T-helper 17 cell (primary cell): ENCODE measurements at places on chromosomes 2 and 18. TPM values are rescaled to one million over a fixed set of nuclear protein-coding genes. Genes with fewer than 3 reads are reported as not detected.

Gene NDUFB3
- 23.7 TPM for total RNA-seq

Gene REG3A
- total RNA-seq = not detected

Gene ACADL
- total RNA-seq = not detected

Gene CYP27A1
- 0.39 TPM for total RNA-seq

Gene PPIG
- 64.3 TPM for total RNA-seq

Gene UNC80
- not detected for total RNA-seq

GRCh38 chr2:72347081-72347480 is 199.4 kb upstream of the CYP26B1 start:
- no peak overlapping the region for H3K27ac ChIP-seq
- H3K4me3 ChIP-seq = no peak overlapping the region
- no peaks in the 10 kb centered on the region for H3K27me3 ChIP-seq

GRCh38 chr2:9113262-9113661 is 93.3 kb upstream of the ASAP2 start:
- H3K27ac ChIP-seq = no peak overlapping the region
- no peak overlapping the region for H3K4me3 ChIP-seq
- DNase-seq = no peak

DNA sequence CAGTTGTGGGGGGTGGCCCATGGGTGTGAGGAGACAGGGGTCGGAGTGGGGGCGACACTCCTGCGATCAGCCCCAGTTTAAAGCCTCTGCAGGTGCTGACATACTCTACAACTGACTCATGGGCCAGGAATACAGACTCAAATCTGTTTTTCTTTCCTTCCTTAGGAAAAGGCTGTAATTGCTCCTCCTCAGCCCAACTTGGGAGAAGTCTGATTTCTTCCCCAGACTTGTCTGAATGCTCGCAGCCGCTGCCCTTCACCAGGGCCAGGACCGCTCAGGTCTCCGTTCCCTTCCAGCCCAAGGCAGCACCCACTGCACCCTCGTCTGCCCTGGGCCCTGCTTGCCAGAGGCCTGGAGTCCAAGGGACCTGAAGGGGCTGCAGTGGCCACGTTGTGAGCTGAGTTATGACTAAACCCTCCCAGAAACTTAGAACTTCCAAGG is 41.3 kb downstream of the RHOB start:
- H3K27me3 ChIP-seq = peaks cover 16% of the 10 kb centered on the region
- DNase-seq = no peak
- no peaks in the 10 kb centered on the region for H3K36me3 ChIP-seq
- no peak overlapping the region for H3K27ac ChIP-seq
- H3K4me1 ChIP-seq = no peaks in the 10 kb centered on the region

- H3K27ac ChIP-seq = no peak overlapping the region
- H3K4me1 ChIP-seq = peaks cover 12% of the 10 kb centered on the region
- H3K36me3 ChIP-seq = no peaks in the 10 kb centered on the region
- DNase-seq = no peak
These were observed 171.1 kb upstream of the RBMS1 start for GRCh38 chr2:160664603-160665140.

- peaks cover 7% of the 10 kb centered on the region for H3K36me3 ChIP-seq
- H3K4me3 ChIP-seq = peak overlapping the region; percentile 98
- peak overlapping the region; percentile 98 for H3K27ac ChIP-seq
- DNase-seq = no peak
These were observed 2.4 kb downstream of the GLS start for GRCh38 chr2:190882856-190883582.

DNA sequence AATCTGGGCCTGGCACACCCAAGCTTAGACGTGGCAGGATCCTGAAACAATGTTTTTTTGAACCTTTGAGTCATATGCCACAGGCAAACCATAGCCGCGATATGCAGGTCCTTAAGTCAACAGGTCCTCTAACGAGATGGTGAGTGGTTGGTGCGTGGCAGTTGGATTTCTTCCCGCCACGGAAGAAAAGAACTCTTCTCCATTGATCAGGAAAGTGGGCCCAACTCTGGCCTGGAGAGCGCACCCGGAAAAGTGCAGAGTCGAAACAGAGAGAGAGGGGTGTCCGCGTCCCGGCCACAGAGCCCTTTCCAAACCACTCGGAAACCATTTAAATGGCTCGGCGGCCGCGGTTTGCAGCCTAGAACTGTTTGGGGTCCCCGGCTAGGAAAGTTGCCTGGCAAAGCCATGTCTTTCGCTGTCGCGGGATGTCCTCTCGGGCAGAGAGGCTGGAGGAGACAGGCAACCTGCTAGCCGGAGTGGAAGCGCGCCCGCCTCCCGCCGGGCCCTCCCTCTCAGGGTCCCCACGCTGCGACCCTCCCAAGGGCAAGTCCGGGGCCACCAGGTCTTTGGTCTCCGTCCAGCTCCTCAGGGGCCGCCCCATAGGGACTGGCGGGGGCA is 777 bp downstream of the GALNT3 start:
- peak overlapping the region; percentile 96 for H3K4me3 ChIP-seq
- H3K27ac ChIP-seq = peak overlapping the region; percentile 81
- peaks cover 24% of the 10 kb centered on the region for H3K27me3 ChIP-seq
- no peak for DNase-seq
- H3K4me1 ChIP-seq = peaks cover 23% of the 10 kb centered on the region

DNA sequence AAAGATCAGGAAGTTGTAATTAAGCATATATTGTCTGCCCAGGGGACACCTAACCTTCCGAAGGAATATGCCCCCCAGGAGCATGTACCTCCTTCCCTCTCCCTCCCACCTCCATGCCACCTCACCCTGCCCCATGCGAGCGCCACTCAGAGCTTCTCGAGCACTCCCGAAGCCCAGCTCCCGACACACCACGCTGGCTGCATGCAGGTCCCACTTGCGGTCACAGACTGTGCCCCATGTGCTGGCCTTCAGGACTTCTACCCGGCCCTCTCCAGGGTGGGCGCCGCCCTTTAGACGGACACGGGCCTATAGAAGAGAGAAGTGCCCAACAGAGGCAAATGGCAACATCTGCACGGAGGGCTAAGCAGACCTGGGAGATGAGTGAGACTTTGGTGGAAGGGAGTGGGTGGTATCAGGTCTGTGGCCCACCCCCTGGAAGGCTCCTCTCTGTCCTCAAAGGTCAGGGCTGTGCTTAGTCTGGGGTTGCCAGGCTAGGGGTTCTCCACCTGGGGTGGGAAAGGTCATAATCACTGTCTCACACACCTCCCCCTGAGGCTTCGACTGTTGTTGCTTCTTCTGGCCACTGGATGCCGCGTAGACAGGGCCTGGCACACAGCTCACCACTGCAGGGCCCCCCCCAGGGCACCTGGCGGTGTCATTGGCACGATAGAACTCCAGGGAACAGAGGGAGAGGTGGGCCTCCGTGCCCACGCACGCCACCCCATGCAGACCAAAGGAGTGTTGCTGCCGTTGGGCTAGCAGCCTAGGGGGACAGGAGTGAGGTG is 6.6 kb downstream of the HTRA2 start:
- H3K36me3 ChIP-seq = peaks cover 5% of the 10 kb centered on the region
- peaks cover 36% of the 10 kb centered on the region for H3K27me3 ChIP-seq
- DNase-seq = no peak
- H3K4me3 ChIP-seq = no peak overlapping the region
- H3K4me1 ChIP-seq = peaks cover 10% of the 10 kb centered on the region

- no peak overlapping the region for H3K27ac ChIP-seq
- DNase-seq = no peak
- H3K36me3 ChIP-seq = peaks cover 5% of the 10 kb centered on the region
- H3K4me3 ChIP-seq = no peak overlapping the region
- H3K4me1 ChIP-seq = peaks cover 2% of the 10 kb centered on the region
These were observed 165.3 kb upstream of the STK17B start for GRCh38 chr2:196336715-196337114.

GRCh38 chr2:26033270-26033817 is 540 bp upstream of the RAB10 start:
- DNase-seq = no peak
- H3K27ac ChIP-seq = peak overlapping the region; percentile 93
- H3K4me3 ChIP-seq = peak overlapping the region; percentile 95
- no peaks in the 10 kb centered on the region for H3K36me3 ChIP-seq
- H3K27me3 ChIP-seq = no peaks in the 10 kb centered on the region

DNA sequence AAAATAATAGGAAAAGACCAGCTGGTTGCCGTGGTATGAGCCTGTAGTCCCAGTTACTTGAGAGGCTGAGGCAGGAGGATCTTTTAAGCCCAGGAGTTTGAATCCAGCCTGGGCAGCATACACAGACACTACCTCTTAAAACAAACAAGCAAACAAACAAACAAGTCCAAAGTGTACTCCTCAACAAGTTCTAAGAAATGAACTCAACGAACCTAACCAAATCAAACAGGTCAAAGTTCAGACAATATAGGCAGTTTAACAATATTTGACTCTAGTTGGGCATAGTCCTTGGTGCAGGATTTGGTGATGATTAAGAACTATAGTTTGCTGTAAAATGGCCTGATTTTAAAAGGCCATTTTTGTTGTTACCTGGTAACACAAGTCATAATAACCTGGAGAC is 41.9 kb upstream of the RHOB start:
- no peak for DNase-seq
- H3K27me3 ChIP-seq = peaks cover 4% of the 10 kb centered on the region
- no peak overlapping the region for H3K27ac ChIP-seq
- H3K4me1 ChIP-seq = no peaks in the 10 kb centered on the region
- H3K4me3 ChIP-seq = no peak overlapping the region

DNA sequence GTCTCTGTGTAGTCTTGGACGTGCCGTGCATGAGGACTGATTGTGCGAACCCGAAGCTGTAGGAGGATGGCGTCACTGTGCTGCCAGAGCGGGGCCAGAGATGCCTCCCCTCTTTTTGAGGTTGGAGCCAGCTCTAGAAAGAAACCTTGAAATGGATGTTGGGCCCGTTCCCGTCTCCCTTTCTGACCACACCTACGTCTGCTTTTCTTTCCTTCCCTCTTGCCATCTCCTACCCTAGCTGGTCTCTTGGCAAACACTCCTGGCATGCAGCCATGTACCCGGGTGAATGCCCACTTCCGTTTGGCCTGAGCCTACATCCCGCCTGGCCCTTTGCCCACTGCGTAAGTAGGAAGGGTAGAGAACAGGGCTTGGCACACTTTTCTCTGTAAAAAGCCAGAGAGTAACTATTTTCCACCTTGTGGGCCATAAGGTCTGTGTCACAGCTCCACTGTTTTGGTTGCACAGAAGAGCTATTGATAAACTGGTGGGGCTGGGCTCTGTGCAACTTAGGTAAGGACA is 37.4 kb downstream of the SH3BP4 start:
- H3K36me3 ChIP-seq = no peaks in the 10 kb centered on the region
- no peak for DNase-seq
- H3K4me1 ChIP-seq = peaks cover 4% of the 10 kb centered on the region
- H3K4me3 ChIP-seq = no peak overlapping the region

- H3K27me3 ChIP-seq = peaks cover 5% of the 10 kb centered on the region
- no peak for DNase-seq
- H3K36me3 ChIP-seq = no peaks in the 10 kb centered on the region
- H3K4me1 ChIP-seq = no peaks in the 10 kb centered on the region
- no peak overlapping the region for H3K4me3 ChIP-seq
- no peak overlapping the region for H3K27ac ChIP-seq
These were observed 107.4 kb downstream of the ARL6IP6 start for GRCh38 chr2:152825834-152826233.

DNA sequence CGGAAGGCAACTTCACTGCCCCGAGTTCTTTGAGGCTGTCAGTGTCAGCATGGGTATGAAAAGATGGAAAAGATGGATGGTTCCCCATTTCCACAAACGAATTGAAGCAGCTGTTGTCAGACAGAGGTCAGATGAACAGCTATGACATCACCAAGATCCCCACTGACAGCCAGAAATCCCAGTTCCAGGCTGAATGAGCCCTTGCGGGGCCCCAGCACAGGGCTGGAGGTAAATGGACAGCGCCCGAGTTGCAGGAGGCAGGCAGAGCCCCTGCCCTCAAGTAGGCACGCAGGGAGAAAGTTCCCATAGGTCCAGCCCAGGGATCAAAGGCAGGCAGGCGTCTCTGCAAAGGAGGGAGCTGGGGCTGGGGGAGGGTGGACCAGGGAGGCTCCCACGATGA is 169.5 kb upstream of the AGAP1 start:
- H3K27ac ChIP-seq = no peak overlapping the region
- H3K36me3 ChIP-seq = no peaks in the 10 kb centered on the region
- no peaks in the 10 kb centered on the region for H3K4me1 ChIP-seq
- DNase-seq = no peak
- H3K27me3 ChIP-seq = peaks cover 53% of the 10 kb centered on the region

- H3K27ac ChIP-seq = peak overlapping the region; percentile 99
- H3K4me1 ChIP-seq = peaks cover 20% of the 10 kb centered on the region
- H3K4me3 ChIP-seq = peak overlapping the region; percentile 95
- DNase-seq = no peak
- H3K27me3 ChIP-seq = no peaks in the 10 kb centered on the region
- no peaks in the 10 kb centered on the region for H3K36me3 ChIP-seq
These were observed 587 bp upstream of the MTIF2 start for GRCh38 chr2:55269645-55269990.

DNA sequence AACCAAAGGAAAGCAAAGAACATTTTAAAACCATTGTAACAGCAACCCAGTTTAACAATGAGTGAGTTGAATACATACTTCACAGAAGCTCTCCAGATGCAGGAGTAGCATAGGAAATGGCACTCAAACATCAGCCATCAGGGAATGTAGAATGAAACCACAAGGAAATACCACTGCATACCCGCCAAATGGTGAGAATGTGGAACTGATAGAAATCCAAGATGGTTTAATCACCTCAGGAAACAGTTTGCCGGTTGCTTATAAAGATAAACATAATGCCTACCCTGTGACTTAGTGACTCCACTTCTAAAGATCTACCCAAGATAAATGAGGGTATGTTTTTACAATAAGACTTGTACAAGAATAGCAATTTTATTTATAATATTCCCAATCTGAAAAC is 132.0 kb downstream of the GALNT1 start:
- peaks cover 2% of the 10 kb centered on the region for H3K36me3 ChIP-seq
- H3K27me3 ChIP-seq = no peaks in the 10 kb centered on the region
- H3K4me3 ChIP-seq = no peak overlapping the region
- H3K4me1 ChIP-seq = no peaks in the 10 kb centered on the region
- H3K27ac ChIP-seq = no peak overlapping the region

DNA sequence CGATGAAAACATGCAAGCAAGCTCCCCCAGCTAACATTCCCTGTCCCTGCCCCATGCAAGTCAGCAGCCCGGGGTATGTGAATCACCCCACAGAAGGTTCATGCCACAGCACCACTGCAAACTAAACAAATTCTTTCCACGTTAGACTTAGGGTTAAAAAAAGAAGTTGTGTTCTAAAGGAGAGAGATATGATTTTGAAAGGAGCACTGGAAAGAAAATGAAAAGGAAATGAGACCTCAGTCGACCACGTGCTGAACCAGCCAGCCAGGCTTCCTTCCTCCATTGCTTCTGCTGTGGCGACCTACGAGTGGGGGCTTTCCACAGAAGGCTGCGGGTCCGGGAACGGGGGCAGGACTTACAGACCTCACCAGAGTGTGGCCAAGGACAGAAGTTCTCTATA is 52.0 kb downstream of the ARL4C start:
- DNase-seq = peak; percentile 50
- peak overlapping the region; percentile 90 for H3K27ac ChIP-seq
- peak overlapping the region; percentile 55 for H3K4me3 ChIP-seq
- no peaks in the 10 kb centered on the region for H3K27me3 ChIP-seq
